GM06990 (cell line): ENCODE measurements at places on chromosomes 5 and 9.

- DNase-seq = no peak
Measured at GRCh38 chr9:115412656-115413055, 294.7 kb upstream of the TNC start.

DNA sequence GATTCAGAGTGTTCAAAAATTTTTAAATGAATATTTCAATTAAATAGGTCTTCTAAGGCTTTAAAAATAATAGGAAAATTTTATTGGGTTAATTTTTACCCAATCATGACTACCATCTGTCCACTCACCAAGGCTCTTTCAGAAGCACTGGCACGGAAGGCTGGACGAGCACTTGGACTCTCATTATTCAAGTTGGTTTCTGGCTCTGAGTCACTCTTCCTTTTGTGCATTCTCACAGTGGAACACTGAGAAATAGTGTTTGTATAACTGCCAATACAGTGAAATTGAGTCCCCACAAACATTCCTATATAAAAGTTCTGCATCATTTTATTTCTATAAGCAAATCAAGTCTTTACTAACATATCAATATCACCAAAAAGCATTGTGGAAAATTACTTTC, 1149.0 kb downstream of the EFNA5 start:
- no peak for DNase-seq

- no peak for DNase-seq
Measured at GRCh38 chr5:78554670-78555069, 93.9 kb downstream of the LHFPL2 start.

- no peak for DNase-seq
Measured at GRCh38 chr5:155884041-155884440, 442.9 kb upstream of the SGCD start.

DNA sequence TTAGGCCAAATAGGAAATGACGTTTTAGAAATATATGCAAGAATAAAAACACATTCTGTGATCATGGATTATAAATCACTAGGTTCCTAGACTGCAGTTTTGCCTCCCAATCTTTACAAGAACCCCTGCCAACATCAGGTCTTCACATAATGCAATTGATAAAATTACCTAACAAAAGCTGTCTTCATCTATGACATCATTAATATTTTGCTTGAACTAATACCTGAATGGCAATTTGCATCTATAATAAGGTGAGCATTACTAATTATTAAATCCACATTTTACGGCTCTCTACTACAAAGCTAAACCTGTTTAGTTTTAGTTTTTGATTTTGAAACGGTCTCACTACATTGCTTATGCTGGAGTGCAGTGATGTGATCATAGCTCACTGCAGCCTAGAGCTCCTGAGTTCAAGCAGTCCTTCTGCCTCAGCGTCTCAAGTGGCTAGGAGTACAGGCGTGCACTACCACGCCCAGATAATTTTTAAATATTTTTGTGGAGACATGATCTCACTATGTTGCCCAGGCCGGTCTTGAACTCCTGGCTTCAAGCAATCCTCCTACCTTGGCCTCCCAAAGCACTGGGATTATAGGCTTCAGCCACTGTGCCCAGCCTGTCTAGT, 218.0 kb downstream of the MLLT3 start:
- DNase-seq = no peak

DNA sequence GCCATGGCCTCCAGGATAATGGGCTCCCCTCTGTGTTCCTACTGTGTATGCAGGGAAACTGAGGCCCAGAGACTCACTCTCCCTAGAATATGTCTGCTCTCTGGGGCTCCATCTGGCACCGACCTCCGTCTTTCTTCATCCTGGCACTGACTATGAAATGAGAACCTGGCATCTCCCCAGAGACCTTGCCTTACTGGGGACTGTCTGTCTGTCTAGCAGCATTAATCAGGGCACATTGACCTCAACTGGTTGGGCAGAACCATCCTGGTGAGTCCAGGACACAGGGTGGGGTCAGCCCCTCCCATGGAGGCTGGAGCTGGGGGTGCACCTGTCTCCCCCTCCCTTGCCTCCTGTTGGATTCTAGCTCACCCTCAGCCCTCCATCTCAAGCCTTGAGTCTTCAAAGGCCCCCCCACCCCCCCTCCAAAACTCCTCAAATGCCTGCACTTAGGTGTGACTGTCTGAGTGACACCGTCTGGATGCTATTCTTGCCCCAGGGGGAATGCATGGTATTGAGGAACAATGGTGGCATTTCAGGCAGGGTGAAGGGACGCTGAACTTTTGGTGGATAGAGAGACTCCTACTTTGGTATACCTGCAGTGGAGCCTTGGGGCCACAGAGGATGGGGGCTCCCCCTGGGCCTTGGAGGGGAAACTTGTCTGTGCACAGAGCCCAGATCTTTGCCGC, 12.8 kb upstream of the PITX1 start:
- no peak for DNase-seq

DNA sequence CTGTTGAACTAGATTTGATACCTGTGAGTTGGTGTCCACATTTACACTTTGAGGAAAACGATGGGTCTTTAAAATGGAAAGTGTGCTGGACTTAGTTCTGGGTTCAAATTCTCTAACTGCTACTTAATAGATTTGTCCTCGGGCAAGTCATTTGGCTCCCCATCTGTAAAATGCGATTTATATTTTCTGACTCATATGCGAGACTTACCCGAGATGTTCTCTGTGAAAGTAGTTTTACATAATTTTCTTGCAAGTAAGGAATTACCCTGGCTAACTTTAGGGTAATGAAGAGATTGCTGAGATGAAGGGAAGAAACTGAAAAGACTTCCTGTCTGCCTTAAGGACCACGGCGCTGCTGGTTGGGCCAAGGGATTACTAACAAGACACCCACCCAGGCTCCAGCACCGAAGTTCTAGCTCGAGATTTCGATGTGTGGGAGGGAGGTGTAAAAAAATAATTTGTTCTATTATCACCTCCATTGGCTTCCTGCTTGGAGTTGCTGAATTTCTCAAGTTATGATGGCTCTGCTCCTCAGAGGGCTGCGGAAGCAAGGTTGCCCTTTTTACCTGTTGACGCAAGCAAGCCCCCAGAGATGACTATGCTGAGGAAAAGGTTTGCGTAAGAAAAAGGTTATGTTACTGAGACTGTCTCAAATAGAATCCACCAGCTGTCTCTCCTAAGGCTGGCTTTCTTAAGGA, 24.1 kb downstream of the PCSK1 start:
- no peak for DNase-seq

- no peak for DNase-seq
Measured at GRCh38 chr9:10045598-10045997, 567.2 kb downstream of the PTPRD start.

- DNase-seq = no peak
Measured at GRCh38 chr5:92527311-92528078, 1053.5 kb downstream of the NR2F1-AS1 start.
